ENCODE measurements at places on chromosomes 2 and 18. TPM values are rescaled to one million over a fixed set of nuclear protein-coding genes. Genes with fewer than 3 reads are reported as not detected.

DNA sequence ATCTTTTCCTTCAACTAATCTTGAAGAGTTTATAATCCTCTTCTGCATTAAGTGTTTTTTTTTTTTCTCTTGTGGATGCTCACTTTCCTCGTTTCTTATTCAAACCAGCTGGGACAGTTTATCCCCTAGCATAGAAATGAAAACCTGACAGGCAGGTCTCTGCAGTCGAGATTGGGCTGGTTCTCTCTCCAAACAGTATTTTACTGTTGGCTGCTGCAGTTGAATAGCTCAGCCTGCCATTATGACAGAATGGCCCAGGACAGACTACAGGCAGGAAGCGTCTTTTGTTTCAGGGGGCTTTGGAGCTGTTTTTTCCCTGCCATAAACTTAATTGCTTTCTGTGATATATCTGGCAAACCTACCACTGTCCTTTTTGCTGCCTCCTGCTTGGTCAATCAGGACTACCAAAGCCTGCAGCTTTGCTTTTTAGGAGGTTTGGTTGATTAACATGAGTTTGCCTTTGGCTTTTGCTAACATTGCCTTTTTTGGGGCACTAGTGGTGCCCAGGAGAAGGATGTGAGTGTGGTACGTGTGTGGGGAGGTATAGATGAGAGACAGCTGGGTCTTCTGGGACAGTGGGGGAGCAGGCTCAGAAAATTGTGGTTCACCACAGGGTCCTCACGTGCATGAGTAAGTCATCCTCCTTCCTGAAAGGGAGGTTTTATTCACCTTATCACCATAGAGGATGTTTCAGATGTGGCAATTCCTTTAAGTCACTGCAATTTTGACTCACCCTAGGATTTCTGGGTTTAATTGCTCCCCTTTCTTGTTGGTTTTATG is 128.7 kb downstream of the LYPD6B start:
- DNase-seq, result no peak

GRCh38 chr2:60525899-60526298 is 27.6 kb downstream of the BCL11A start:
- no peak for DNase-seq

The TWIST2 gene
- polyA plus RNA-seq, result not detected

The CTDP1 gene
- polyA plus RNA-seq, result 23.3 TPM

DNA sequence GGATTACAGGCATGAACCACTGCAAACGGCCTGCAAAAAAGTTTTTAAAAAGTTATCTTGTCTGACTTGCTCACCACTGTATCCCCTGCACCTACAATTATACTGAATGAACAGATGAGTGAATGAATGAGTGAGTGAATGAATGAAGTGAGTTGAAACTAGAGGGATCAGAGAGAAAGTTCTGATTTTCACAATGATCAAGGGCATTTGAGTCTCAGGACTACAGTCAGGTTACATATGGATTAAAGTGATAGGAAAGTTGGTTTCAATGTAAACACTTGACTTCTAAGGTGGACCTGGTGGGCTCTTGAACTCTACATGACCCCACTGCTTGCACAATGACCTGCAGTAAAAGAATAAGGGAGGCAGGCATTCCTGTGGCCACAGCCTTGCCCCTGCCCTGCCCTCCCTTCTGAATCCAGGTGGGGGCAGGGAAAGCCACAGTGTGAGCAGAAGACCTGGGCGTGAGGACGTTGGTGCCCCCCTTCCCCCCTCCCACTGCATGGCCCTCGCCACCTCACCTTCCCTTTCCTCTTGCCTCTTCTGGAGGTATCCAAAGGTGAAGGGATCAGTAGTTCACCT is 10.7 kb downstream of the C2orf80 start:
- DNase-seq, result peak; percentile 41

DNA sequence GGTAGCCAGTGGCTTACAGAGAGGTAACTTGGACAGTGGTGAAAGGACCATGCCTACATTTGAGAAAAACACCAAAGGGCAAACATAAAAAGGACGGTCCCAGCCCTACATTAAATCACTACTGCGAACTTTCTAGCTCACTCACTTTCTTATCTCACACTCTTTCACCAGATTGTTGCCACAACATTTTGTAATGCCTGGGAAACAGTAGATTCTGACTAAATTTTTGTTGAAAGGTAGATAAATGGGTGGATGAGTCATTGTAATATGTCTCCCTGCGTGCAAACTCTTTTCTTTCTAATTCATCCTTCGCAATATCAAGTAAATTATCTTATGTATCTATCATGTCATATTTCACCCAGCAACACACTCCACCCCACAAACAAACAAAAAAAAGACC is 192.2 kb downstream of the IRS1 start:
- peak; percentile 73 for DNase-seq
